Right hindlimb (tissue), 1 donor: ENCODE measurements at places on chromosomes 6 and 20.

DNA sequence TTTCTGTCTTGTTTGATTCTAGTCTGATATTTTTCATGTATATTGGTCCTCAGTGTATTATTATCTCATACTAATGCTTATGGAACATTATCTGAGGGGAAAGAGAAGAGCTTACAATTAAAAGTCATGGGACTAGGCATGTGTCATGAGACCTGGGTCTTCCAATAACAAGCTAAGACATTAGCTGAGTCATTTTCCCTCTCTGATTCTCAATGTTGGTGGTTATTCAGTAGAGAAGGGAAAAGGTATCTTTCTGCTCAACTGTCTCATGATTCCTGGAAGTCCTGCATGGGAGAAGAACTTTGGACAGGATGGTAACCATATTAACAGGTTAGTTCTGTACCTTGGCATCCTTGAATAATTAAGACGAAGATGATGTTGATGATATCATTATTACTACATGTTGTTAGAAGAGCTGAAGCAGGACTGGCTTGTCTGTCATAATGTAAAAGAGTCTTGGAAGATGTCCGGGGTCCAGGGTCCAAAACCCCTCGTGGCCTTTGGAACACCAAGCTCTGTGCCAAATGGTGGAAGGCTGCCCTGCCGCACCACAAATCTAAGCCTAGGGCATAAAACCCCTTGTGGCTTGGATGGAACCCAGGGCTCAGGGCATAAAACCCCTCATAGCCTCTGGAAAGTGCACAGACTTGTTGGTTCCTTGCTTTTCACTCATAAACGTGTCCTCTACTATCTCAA lies 19.1 kb downstream of the TRIM38 start:
- no peak for DNase-seq

DNA sequence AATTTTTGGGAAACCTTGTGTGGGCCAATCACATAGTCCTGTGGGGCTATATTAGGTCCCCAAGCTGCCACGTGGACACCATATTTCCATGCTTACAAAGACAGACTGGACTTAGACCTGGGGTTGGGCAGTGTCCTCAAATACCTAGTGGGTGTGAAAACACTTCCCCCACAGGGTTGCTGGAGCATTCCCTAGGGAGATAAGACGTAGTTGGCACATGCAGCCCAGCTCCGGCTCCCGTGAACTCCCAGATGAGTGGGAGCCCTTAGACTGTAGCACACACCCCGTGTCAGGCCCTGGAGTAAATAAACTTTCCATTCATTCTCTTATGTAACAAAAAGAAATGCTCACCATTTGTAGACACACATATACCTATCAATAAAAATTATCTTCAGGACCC lies 14.2 kb downstream of the KCNG1 start:
- no peak for DNase-seq

- DNase-seq, result no peak
These were observed 71.8 kb downstream of the F13A1 start for GRCh38 chr6:6248651-6249050.

- no peak for DNase-seq
These were observed 10.0 kb downstream of the RBM39 start for GRCh38 chr20:35731862-35732643.

DNA sequence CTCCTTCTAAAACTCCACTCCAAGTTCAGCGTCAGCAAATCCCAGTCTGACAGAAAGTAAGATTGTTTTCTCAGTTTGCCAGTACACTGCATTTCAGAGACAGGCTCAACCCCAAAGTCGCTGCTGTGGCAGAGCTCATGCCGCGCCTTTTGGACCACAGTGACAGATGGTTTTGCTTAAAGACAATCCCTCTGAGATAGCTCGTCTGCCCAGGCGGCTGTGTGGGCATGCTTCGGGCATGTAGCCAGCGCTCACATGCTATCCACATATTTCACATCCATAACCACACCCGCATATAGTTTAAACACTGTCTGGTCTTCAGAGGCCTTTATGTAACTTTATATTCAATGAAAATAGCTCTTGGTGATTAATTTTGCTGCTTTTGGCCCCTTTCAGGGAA lies 14.7 kb upstream of the PXDC1 start:
- peak; percentile 86 for DNase-seq

DNA sequence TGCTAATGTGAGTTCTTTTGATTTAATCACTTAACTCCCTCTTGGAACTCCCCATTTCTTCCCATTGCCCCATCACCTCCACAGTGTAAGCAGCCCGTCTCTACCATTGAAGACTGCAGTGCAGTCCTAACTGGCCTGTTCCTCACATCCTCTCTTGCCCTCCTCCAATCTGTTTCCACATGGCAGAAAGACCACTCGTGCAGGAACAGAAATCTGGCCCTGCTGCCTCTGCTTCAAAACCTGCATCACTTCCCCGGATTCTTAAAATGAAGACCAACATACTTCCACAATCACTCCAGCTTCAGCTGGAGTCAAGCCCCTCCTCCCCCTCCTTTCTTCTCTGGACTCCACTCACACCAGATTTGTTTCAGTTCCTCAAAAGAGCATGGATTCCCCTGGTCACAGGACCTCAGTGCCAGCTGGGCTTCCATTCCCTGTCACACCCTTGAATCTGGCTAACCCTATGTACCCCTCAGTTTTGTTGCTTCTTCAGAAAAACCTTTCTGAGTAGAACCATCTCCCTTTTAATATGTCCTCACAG lies 802.3 kb downstream of the MAFB start:
- DNase-seq, result peak; percentile 24

- DNase-seq, result no peak
These were observed 16.7 kb downstream of the FARS2 start for GRCh38 chr6:5278047-5278446.

- DNase-seq, result no peak
These were observed 19.2 kb upstream of the SLC22A1 start for GRCh38 chr6:160102399-160102798.
